Stimulated activated CD4-positive, alpha-beta T cell treated with anti-CD3 and anti-CD28 coated beads, Interleukin-1b, Interleukin-23, amount 100 ng/mL, for 1 hour (primary cell): ENCODE measurements at places on chromosomes 2 and 18.

DNA sequence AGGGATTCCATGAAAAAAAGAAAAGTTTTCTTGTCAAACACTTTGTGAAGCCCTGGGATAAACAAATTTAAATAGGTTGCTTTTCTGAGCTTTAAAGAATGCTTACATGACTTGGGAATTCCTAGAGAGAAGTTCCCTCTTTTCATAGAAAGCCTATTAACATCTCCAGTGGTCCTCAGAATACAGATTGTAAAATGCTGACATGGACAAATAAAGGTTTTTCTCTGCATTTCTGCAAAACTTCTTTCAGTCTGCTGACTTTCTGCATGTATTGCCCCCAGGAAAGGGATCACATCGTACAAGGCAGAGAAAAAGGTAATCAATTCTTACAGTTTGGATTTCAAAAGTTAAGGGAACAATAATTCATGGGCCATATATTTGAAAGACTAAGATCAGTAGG, 20.6 kb downstream of the ZNF385B start:
- no peak for DNase-seq

DNA sequence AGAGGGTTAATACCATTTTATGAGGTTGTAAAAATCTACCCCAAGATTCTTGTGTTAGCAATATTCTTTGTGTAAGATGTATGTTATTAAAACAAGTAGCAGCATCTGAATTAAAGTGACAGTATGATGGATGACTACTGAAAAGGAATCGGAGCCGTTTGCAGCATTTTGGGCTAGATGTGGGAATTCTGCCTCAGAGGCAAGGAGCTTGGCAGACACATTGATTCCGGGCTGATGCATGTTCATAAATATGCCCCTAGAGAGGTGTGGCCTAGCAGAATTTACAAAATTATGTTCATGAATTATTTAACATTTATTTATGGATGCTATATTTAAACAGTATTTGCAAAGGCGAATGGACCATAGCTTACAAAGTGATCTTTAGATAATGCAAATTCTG, 389.0 kb upstream of the ETAA1 start:
- DNase-seq, result no peak

DNA sequence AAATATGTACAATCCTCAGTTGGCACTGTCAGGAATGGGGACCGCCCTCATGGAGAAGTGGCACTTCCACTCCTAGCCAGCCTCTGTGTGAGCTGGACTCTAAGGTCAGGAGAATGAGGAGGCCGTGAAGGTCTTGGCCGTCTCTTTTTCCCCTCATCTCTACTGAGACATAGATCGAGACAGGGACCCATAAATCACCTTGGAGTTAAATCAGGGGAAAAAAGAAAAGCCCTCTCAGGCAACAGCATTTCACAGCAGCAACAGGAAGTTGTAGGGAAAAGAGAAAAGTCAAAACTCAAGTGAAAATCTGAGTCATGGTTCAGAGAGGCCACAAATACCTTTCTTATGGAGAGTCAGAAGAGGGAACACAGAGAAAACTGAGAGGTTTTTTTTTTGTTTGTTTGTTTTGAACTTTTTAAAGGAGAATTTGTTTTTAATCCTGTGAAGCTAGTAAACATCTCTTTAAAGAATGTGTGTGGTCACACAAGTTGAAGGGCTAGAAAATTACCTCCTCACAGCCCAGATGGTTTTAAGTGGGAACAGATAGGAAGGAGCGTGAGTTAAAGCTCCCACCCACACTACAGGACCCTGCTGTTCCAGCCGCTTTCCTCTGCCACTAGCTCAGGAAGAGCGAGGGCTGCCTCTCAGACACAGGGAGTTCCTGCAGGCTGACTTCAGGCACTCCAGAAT, 30.6 kb upstream of the CYP1B1 start:
- DNase-seq, result no peak

GRCh38 chr2:1366546-1367134, 46.6 kb upstream of the TPO start:
- no peak for DNase-seq

GRCh38 chr2:73292316-73292905, 937 bp downstream of the EGR4 start:
- no peak for DNase-seq

DNA sequence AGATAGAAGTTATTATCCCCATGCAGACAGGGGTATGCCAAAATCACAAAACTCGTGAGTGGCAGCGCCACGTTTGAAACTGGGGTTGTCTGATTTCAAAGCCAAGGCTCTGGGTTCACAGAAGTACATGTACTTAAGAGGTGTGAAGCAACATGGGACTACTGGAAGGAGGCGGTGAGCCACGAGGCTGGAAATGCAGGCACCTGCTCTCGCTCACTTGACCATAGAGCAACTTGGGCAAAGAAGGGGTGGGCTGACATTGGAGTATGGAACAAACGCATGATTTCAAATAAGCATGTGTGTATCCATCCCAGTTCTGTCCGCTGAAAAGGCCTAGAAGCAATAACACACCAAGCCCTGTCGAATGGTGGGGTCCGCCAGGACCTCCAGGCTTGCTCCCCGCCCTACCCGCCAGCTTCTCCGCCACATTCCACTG, 593 bp upstream of the ACTR2 start:
- no peak for DNase-seq

GRCh38 chr2:55970500-55970899, 46.9 kb upstream of the EFEMP1 start:
- no peak for DNase-seq

DNA sequence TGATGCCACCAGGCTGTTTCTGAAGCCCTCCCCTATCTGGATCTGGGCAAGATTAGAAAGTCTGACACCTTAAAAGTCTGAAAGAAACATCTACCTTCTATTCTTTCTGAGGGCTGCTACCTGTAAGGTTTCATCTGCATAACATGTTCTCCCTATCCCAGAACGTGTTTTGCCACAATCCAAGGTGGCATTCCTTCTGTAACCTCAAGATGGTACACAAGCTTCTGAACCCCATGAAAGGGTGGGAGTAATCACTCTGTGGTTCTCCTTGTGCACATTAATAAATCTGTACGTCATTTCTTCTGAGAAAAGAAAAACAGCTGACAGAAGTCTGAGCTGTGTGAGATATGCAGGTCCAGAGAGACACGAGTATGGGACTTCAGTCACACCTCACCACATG, 41.8 kb upstream of the MSH6 start:
- DNase-seq, result no peak

DNA sequence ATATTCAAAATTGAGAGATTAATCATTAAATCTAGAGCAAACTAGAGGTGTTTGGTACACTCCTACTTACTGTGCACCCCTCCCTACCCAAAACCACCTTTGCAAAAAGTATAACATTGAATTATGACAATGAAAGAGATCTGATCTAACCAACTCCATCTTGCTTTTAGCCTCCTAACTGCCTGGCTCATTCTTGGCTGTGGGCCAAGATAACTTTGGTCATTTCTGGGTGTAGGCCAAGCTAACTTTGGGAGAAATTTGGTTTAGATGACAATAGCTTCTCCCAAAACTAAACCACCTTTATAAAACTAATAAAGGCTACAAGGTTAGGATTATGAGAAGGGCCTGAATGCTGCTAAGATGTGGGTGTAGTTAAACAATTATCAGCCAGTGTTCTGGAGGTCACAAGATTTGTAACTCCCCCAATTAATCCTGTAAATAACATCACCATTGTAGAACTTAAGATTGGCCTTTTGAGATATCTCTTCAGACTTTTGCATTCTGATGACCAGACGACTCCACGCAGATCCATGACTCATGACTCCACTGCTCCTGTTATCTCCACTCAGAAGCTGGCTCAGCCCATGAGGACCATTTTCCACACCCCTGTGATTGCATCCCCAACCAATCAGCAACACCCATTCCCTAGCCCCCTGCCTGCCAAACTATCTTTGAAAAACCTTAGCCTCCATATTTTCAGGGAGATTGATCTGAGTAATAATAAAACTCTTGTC, 160.2 kb downstream of the FBXO15 start:
- no peak for DNase-seq

- no peak for DNase-seq
These were observed 21.9 kb upstream of the CERS6 start for GRCh38 chr2:168434146-168434545.

GRCh38 chr2:200664770-200665494, 79.1 kb downstream of the AOX1 start:
- DNase-seq, result no peak

DNA sequence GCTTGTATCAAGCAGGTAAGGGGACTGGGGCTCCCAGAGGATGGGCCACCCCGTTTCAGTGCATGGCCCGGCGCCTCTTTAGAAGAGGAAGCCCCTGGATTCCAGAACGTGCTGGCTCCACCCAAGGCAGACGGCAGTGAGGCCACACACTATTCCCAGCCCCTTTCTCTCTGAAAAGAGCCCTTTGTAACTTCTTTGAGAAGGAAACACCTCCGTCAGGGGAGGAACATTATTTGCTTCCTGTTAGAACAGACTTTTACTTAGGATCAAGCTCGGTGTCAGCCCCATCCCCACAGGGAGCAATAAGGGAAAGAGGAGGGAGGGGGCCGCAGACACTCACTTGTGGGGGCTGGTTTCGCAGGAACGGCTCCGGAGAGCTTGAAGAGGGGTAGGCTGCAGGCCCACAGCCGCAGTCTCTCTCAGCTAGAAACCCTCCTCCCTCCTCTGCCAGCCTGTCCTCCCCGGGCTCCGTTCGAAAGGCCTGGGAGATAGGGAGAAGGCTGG, 49.6 kb upstream of the RMDN2 start:
- no peak for DNase-seq

DNA sequence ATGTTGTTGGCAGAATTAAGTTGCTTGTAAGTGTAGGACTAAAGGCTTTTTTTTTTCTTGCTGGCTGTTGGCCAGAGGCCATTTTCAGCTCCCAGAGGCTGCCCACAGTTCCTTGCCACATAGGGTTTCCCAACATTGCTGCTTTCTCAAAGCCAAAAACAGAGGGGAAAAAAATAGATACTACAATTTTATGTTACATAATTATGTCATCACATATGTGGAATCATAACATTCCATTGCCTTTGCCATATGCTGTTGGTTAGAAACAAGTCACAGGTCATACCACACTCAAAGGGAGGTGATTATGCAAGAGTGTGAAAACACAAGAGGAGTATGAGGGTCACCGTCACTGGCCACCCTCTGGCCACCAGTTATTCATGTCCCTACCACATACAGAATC, 154.5 kb downstream of the RTN4 start:
- DNase-seq, result no peak

DNA sequence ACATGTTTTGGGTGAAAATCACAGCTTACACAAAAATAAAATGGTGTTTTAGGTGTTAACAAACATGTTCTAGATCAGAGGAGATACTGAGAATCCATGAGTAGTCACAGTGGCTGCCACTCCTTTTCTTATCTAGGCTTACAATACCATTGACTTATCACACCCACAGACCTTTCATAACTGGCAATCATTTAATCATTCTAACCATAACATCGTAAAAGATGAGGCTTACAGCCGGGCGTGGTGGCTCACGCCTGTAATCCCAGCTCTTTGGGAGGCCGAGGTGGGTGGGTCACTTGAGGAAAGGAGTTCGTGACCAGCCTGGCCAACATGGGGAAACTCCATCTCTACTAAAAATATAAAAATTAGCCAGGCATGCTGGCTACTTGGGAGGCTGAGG, 18.8 kb upstream of the SERPINB5 start:
- no peak for DNase-seq

DNA sequence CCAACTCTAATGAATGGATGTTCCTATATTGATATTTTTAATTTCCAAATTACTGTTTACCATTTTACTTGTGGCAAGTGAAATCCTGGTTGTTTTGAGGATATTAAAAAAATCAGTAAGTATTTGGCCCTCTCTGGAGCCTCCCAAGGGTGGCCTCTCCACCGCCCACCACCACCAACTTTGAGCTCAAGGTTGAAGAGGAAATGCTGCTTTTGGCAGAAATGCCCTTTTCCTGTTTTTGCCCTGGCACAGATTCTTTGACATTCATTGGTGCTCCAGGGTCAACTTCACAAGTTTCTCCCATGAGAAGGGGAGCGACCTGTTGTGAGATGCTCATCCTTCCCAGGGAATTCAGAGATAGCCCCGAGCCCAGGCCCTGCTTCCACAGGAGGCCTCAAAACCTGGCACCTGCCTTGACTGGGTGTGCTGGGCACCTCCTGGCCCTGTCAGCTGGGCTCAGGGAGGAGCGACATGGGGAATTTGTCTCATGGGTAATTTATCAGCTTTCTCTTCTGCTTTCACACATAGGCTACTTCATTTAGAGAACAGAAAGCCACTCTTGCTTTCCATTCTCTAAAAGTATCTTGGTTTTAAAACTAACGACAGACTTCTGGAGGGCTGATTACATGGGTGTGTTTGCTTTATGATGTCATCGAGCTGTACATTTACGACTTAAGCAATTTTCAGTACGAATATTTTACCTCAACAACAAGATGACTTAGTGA, 6.9 kb downstream of the CD8A start:
- no peak for DNase-seq

- no peak for DNase-seq
These were observed 324.1 kb downstream of the LPIN1 start for GRCh38 chr2:12070581-12070980.

DNA sequence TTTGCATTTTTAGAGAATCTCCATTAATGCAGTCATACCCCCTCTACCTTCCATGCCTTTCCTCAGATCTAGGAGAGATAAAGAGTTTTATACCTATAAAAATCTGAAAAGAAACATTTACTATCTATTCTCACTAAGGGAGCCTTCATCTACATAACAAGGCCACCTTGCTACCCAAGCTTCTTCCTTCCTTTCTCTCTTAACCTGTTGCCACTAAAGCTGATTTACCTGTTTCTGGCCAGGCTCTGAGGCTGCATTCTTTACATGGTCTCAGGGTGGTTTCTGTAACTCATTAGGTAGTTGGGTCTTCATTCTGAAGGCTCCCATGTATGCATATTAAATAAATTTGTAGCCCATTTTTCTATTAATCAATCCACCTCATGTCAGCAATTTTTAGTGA, 391.6 kb downstream of the DLGAP1 start:
- DNase-seq, result no peak

DNA sequence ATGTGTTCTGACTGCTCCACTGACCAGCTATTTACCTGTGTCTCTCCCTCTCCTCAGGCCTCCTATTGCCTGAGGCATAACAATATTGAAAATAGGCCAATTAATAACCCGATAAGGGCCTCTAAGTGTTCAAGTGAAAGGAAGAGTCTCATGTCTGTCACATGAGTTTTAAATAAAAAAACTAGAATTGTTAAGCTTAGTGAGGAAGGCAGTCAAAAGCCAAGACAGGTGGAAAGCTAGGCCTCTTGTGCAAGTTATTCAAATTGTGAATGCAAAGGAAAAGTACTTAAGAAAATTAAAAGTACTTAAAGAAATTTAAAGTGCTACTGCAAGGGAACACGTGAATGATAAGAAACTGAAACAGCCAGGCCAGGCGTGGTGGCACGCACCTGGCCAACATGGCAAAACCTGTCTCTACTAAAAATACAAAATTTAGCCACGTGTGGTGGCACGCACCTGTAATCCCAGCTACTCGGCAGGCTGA, 44.9 kb upstream of the TAF4B start:
- no peak for DNase-seq

- DNase-seq, result no peak
These were observed 8.8 kb downstream of the PRLH start for GRCh38 chr2:237574894-237575868.

- DNase-seq, result no peak
These were observed 78.6 kb downstream of the SATB2 start for GRCh38 chr2:199378948-199379650.
